ENCODE measurements at places on chromosomes 2 and 18. TPM values are rescaled to one million over a fixed set of nuclear protein-coding genes. Genes with fewer than 3 reads are reported as not detected.

CDH20 gene
- 0.65 TPM for total RNA-seq

SERTAD2 gene
- 19.0 TPM for total RNA-seq

HES6 gene
- total RNA-seq = 64.7 TPM

DNA sequence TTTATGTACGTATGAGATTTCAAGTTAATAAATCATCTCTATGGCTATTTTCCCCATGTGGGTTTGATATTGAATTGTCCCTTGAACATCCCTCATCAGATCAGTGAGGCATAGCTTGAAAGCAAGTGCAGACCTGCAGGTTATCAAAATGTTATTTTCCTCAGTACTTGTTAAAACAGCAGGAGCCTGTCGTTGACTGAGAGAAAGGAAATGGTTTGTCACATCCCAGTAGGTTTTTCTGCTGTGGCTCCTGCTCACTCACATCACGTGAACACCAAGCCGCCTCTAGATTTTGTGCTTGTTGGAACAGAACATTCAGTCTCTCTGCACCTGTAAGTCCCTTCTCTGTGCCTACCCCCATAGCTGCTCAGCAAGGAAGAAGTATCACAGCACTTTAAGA, 340.3 kb downstream of the CELF4 start:
- no peak for DNase-seq

CRYGD gene
- not detected for total RNA-seq

GRCh38 chr2:238925816-238926521, 78.1 kb downstream of the TWIST2 start:
- DNase-seq = no peak

IL1R2 gene
- not detected for total RNA-seq

LCT gene
- total RNA-seq = 0.19 TPM

DSC2 gene
- 94.1 TPM for total RNA-seq

All from progenitor cell of endocrine pancreas (in vitro differentiated cells).